ENCODE measurements at places on chromosomes 3 and 15.

- DNase-seq = no peak
These were observed 35.8 kb downstream of the ST8SIA2 start for GRCh38 chr15:92429378-92430068.

GRCh38 chr3:194158942-194159439 is 23.0 kb downstream of the HES1 start:
- no peak for DNase-seq

DNA sequence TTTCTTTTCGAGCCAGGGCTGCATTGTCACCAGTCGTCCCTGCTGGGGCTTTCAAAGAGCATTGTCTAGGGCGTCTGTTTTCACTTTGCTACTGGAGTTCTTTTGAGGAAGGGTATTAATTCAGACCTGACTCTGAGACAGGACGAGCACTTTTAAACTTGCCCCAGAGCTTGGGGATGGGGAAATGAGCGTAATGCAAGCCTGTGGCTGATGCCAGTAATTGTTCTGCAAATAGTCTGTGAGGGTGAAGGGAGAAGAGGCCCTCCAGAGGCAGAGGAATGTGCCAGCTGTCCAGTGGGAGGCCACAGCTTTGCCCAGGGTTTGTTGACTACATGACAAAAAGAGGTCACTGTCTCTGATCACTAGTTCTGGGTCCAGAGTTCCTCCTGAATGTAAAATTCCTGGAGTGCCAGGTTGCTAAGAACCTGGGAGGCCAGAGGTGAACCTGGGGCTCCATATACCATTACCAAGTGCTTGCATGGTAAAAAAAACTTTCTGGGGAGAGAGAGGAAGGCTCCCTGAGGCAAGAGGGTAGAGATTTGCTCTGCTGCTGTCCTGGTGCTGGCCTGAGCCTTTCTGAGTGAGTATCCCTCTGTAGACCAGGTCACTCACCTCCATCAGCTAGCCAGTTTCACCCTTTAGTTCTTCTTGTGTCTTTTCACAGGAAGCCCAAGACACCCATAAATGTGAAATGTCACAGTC is 14.8 kb downstream of the EEFSEC start:
- no peak for DNase-seq

- DNase-seq = no peak
These were observed 312.5 kb downstream of the TIGIT start for GRCh38 chr3:114606336-114606735.

- DNase-seq = no peak
These were observed 787.7 kb downstream of the NAALADL2 start for GRCh38 chr3:175646865-175647264.

- no peak for DNase-seq
These were observed 8.0 kb downstream of the LRRK1 start for GRCh38 chr15:100926971-100927756.

DNA sequence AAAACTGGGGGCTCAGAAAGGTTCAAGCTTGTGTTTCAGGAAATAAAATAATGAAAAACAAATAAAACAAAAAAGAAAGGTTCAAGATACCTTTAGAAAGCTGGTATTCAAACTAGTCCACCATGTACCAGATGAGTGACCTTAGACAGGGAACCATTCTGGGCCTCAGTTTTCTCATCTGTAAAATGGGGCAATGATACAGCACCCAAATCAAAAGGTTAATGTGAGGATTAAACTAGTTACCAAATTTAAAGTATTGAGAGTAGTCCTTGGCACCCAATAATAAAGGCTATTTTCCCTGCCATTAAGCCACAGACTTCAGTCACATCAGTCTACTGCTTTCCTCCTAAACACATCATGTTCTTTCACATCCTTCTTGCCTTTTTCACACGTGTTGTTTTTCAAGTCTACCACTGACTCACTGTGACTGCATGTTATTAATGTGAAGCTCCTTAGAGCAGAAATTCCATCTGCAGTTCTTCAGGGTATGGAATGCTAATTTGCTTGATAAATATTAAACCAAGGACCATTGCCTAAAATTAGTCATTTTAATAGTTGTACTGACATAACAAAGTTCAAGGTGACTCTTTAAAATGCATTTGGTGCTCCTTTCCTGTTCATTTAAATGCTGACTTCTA is 19.9 kb downstream of the TAMM41 start:
- no peak for DNase-seq

- DNase-seq = no peak
These were observed 72.1 kb upstream of the ITGA11 start for GRCh38 chr15:68503791-68504680.

GRCh38 chr3:182487611-182488010 is 305.7 kb upstream of the ATP11B start:
- DNase-seq = no peak

GRCh38 chr3:12797892-12798558 is 1.5 kb downstream of the CAND2 start:
- DNase-seq = no peak

GRCh38 chr3:40363674-40364073 is 23.3 kb upstream of the ENTPD3 start:
- DNase-seq = no peak

DNA sequence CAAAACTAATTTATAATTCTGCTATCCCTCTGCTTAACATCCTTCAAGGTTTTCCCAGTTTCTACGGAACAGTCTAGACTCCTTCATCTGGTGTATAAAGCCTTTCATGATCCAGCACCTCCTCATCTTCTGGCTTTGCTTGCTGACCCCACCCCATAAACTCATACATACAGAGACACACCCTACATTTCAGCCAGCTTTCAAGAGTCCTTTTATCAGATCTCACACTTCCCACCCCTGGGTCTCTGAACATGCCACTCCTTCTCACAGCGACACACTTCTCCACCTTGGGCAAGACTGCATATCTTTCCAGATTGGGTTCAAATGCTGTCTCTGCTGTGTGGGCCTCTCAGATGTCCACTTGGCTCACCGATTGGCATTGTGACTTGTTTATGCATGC is 166.8 kb upstream of the LPP start:
- DNase-seq = no peak

DNA sequence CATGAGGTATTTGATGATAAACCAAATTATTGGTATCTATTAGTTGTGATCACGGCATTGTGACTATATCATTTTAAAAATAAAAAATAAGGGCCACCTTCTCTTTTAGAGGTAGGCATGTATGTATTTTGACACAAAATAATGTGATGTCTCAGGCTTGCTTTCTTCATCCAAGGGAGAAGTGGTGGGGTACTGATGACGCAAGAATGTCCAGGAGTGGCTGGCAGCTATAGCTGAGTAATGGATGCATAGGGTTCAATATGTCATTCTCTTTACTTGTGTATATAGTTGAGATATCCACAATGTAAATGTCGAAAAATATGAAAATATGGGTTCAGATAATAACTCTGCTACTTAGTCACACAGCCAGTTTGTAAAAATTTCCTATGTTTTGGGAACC is 46.8 kb upstream of the NSMCE3 start:
- DNase-seq = no peak
